ENCODE measurements at places on chromosomes 4 and X.
A peak's percentile ranks its signal among the peaks of the same experiment; 100 is the strongest.

GRCh38 chrX:56564921-56565840 is 1.8 kb downstream of the UBQLN2 start:
- peak; percentile 0 for DNase-seq

DNA sequence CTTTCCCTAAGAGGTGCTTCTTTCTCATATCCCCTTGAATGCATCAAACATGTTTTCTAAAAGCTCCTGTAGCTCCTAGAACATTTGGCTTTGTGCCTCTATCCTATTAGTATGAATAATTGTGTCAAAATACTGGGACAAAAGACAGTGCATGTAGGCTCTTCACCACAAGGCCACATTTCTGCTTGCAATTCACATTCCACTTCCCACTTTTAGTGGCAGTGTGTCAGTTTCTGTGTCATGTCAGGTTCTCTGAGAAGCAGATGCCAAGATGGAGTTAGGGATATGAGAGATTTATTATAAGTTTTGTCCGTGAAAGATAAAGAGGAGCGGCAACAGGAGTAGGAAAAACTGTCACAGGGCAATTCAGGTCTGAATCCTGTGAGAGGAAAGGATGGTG is 61.3 kb upstream of the GPRIN3 start:
- DNase-seq, result no peak

- peak; percentile 4 for DNase-seq
Observed at GRCh38 chrX:116317409-116317808, 119.0 kb upstream of the SLC6A14 start.

GRCh38 chr4:7736436-7737267 is 203.0 kb downstream of the AFAP1 start:
- DNase-seq, result no peak

GRCh38 chr4:62548108-62548524 is 1348.0 kb downstream of the ADGRL3 start:
- no peak for DNase-seq

DNA sequence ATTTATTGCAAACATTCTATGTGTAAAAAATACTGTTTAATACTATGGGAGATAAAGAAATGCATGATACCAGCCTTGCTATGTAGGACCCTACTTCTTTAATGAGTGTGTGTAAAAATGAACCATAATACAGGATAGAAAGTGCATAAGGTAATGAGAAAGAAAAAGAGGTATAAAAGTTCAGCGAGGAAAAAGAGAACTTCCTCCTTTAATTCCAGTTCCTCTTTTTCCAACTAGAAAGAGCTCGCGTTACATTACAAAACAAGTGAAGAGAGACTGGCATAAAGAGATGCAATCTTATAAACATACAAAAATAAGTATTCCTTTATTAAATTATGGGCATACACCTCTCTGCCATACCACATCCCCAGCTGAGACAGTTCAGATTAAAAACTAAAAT is 77.4 kb downstream of the ANKRD17 start:
- no peak for DNase-seq

DNA sequence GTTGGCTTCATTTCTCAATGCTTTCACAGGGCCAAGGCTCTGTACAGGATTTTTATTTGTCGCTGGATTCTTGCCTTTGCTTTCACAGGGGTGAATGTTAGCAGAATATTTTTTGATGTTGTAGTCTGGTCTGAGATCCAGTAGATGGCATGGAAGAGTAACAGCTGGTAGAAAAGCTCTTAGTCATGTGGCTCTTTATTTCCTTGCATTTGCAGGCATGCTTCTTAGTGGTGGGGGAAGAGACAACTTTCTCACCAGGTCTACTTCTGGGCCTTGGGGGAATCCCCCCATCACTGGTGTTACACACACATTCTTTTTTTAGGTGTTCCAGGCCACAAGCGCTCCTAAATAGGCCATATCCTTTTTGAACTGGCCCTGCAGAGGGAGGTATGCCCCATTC is 58.2 kb upstream of the DKK2 start:
- no peak for DNase-seq

DNA sequence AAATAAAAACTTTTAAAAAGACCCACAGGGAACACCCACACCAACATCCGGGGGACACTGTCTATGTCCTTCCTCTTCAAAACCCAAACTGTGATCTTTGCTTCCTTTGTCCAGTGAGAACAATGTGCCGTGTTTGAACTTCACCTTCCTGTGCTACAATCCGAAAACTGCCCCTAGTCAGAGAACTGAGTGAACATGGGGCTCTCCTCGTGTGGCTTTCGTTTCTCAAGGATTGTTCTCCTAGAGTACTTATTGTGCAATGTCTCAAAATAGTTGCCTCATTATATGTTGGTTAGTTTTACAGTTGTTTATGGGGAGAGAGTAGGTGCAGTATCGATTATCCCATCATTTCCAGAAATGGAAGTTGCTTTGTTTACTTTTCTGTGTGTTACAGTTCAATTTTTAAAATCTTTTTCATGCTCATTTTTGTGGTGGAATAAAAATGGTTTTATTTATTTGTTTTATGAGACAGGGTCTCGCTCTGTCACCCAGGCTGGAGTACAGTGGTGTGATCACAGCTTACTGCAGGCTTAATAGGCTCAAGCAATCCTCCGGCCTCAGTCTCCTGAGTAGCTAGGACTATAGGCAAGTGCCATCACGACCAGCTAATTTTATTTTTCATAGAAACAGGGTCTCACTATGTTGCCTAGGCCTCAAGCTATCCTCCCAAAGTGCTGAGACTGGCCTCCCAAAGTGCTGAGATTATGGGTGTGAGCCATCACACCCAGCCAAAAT is 29.9 kb downstream of the RBMX start:
- DNase-seq, result no peak

DNA sequence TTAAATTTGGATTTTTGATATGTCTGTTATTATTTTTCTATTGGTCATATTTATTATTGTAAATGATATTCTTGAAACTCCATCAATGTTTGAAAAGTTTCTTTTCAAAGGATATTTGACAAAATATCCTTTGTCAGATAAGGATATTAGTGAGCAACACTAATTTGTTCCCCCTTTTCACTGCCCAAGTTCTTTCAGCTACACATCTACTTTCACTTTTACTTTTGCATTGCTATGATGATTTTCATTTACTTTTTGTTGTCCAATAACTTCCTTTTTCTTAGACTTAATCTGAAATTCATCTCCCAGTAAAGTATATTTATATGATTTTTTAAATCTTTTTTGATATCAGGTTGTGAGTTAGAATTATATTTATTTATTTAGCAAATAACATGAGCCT is 542.3 kb upstream of the ADGRL3 start:
- DNase-seq, result no peak

GRCh38 chr4:172762895-172763294 is 405.7 kb upstream of the GALNT7 start:
- DNase-seq, result no peak

DNA sequence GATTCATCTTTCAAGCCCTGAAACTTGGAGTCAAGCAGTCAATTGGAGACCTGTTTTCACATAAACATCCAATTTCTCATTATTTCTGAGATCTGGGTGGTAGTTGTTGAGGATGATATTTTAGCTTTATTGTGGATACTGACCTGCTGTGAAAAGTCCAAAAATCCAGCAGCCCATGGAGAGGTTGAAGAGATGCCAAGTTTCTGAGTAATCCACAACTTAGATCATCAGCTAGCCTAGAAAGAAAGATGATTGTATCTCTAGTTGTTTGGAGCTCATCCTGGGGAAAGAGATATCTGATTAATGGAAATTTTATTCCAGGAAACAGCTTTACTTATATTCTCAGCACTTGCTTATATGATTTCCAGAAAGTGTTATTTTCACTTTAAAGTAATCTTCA is 48.6 kb upstream of the DCX start:
- no peak for DNase-seq

- no peak for DNase-seq
Observed at GRCh38 chrX:150768132-150768485, 74.9 kb downstream of the MTMR1 start.

DNA sequence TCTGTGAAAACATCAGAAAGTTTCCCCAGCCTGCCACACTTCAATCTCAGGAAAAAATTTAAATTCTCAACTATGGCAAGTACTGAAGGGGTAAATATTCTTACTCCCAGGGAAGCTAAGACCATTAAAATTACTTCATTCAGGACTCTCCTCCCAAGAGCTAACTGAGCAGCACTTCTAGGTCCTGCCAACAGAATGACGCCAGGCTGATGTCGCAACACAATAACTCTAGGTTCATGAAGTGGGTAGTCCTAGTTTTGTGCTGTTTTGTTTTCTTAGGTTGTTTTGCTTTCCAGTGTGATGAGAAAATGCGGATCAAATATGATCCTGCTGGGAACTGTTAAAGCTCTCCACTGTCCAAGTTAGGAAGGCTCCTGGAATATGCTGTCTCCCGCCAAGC is 180.0 kb downstream of the NKX6-1 start:
- no peak for DNase-seq

- DNase-seq, result no peak
Observed at GRCh38 chrX:79462458-79462857, 95.3 kb upstream of the ITM2A start.

DNA sequence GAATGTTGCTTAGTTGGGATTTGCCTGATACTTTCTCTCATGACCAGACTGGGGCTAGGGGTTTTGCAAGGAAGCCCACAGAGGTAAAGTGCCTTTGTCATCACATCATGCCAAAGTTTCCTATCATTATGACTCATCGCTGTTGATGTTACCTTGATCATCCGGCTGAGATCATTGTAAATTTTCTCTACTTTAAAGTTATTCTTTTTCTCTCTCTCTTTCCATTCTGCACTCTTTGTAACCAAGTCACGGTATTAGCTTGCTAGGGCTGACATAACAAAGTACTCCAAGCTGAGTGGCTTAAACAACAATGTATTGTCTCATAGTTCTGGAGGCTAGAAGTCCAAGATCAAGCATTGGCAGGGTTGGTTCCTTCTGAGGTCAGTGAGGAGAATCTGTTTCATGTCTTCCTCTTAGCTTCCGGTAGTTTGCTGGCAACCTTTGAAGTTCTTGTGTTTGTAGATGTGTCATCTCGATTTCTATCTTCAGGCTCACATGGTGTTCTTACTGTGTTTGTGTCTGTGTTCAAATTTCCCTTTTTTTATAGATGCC is 113.0 kb downstream of the DTHD1 start:
- no peak for DNase-seq

All from substantia nigra (tissue), 51 donors.